ENCODE measurements at places on chromosomes 3 and 15.

DNA sequence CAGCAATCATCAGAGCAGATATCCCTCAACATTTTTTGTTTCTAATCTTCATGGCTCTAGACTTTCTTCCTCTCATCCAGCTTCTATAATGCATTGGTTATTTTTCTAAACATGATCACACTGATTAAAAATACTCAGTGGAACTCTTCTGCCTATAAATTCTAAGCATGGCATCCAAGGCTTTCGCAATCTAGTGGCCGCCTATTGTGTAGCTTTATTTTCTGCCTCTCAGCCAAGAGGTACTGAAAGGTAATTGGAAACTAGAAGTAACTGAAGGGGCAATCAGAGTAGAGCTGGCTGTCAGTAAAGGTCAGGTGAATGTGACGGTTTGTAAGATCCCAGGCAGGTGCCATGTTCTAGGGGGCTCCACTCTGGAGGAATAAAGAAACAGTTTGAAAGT lies 33.4 kb downstream of the OXSM start:
- H3K36me3 ChIP-seq, result no peaks in the 10 kb centered on the region
- H3K4me3 ChIP-seq, result no peak overlapping the region
- no peak overlapping the region for H3K27ac ChIP-seq
- no peaks in the 10 kb centered on the region for H3K27me3 ChIP-seq

DNA sequence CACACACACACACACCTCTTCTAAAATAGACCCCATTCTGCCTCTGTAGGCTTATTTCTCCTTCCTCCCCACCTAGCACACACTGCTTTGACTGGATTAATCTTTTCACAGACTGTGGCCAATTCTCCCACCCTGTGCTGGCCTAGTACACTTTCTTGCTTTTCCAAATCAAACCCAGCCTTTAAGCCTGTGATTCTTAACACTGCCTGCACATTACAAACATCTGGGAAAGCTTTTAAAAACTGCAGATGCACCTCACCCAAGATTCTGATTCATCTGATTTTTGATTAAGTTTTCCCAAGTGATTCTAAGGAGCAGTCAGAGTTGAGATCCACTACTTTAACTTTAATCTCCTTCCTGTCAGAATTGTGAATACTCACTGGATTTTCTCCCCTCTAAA lies 12.8 kb downstream of the CSNK1G1 start:
- no peak overlapping the region for H3K4me3 ChIP-seq
- H3K27me3 ChIP-seq, result no peaks in the 10 kb centered on the region
- H3K4me1 ChIP-seq, result no peaks in the 10 kb centered on the region
- DNase-seq, result no peak
- no peak overlapping the region for H3K27ac ChIP-seq

DNA sequence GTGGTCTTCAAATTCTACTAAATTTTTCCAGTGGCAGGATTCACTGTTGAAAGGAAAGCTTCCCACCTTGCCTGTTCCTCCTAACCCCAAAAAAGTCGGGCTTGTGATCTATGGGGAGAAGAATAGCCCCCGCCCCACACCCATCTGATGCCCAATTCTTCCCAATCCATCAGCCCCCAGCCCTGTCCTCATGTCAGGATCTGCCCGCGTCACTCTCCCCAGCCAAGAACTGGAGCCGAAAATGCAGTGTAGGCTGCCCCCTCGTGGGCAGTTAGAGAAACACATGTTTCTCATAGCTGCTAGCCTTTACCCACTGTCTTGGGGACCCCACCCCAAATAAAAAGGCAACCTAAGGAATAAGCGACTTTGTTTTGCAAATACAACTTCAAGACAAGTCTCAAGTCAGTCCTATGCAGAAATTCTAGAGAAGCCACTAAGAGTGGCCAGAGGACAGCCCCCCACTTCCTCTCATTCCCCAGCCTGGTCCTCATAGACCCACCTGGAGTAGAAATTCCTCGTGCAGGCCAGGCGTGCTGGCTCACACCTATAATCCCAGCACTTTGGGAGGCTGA lies 13.0 kb upstream of the CSK start:
- H3K36me3 ChIP-seq, result no peaks in the 10 kb centered on the region
- no peaks in the 10 kb centered on the region for H3K27me3 ChIP-seq
- no peak overlapping the region for H3K27ac ChIP-seq
- no peak for DNase-seq

GRCh38 chr3:25427155-25427554 lies 908 bp upstream of the RARB start:
- no peak overlapping the region for H3K27ac ChIP-seq
- no peaks in the 10 kb centered on the region for H3K36me3 ChIP-seq
- DNase-seq, result no peak
- peaks cover 11% of the 10 kb centered on the region for H3K4me1 ChIP-seq
- no peak overlapping the region for H3K4me3 ChIP-seq

DNA sequence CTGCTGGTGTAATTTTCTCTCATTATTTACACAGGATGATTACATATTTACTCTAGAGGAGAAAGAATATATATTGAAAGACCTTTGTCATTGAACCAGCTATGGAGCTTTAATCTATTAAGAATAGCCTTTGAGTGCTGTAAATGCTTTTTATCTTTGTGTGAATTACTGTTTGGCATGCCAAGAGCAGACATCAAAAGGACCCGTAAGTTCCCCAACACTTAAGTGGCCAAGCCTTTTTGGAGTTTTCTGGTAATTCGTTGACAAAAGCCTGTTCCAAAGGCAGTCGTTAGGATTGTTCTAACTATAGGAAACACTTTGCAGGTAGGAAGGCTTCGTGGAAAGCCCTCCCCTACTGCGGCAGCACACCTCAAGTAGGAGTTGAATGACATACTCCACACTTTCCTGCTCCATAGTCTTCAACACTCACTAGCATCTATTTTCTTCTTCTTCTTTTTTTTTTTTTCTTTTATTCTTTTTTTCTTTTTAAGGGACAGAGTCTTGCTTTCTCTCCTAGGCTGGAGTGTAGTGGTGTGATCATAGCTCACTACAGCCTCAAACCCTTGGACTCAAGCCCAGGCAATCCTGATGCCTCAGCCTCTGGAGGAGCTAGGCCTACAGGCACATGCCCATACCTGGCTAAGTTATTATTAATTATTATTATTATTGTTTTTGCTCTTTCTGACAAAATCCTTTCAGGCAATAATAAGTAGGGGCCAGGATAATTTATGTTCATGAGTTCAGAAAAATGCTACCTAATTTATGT lies 98.6 kb downstream of the SUCNR1 start:
- no peak overlapping the region for H3K27ac ChIP-seq
- no peaks in the 10 kb centered on the region for H3K36me3 ChIP-seq
- no peak for DNase-seq
- H3K4me3 ChIP-seq, result no peak overlapping the region
- H3K27me3 ChIP-seq, result no peaks in the 10 kb centered on the region

- H3K4me1 ChIP-seq, result peaks cover 3% of the 10 kb centered on the region
- DNase-seq, result no peak
- no peak overlapping the region for H3K4me3 ChIP-seq
- no peaks in the 10 kb centered on the region for H3K27me3 ChIP-seq
- H3K36me3 ChIP-seq, result no peaks in the 10 kb centered on the region
Measured at GRCh38 chr15:100247228-100248225, 94.2 kb downstream of the ADAMTS17 start.

DNA sequence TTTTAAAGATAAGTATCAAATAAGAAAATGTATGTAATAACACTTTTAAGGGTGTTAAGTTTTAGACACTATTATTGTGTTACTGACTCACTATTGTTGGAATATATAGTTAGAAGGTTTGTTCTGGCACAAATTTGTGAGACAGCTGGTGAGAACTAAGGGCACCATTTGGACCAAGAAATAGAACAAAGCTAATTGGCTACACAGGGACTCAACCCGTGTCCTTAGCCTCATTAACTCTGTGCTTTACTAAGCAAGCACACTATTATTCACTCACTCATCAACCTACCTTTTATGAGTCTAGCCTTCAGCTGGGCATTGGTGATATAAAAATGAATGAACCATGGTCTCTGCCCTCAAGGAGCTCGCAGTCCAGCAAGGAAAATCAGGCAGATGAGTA lies 4.1 kb upstream of the UNC13C start:
- no peak for DNase-seq
- H3K4me1 ChIP-seq, result no peaks in the 10 kb centered on the region
- no peak overlapping the region for H3K27ac ChIP-seq
- no peak overlapping the region for H3K4me3 ChIP-seq
- peaks cover 2% of the 10 kb centered on the region for H3K27me3 ChIP-seq
- no peaks in the 10 kb centered on the region for H3K36me3 ChIP-seq

DNA sequence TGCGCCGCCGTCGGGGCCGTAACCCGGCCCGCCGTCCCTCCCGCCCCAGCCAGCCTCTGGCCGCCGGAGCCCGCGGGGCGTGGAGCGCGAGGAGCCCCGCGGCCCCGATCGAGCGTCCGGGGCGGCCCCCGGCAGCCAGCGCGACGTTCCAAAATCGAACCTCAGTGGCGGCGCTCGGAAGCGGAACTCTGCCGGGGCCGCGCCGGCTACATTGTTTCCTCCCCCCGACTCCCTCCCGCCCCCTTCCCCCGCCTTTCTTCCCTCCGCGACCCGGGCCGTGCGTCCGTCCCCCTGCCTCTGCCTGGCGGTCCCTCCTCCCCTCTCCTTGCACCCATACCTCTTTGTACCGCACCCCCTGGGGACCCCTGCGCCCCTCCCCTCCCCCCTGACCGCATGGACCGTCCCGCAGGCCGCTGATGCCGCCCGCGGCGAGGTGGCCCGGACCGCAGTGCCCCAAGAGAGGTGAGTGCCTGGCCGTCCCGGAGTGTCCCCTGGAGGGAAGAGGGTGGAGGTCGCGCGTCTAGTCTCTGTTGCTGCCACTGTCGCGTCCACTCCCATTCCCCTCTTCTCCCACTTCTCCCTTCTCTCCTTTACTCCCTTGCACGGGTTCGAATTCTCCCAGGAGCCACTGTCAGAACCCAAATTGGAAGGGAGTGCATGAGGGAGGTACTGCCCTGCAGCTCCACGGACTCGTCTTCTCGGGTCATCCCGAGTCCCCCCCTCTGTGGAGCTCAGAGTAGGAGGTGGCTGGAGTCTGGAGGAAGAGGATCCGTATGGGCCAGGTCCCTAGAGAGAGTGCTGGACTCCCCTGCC lies 585 bp downstream of the CSK start:
- no peak for DNase-seq
- peaks cover 3% of the 10 kb centered on the region for H3K4me1 ChIP-seq
- no peaks in the 10 kb centered on the region for H3K36me3 ChIP-seq
- no peaks in the 10 kb centered on the region for H3K27me3 ChIP-seq
- no peak overlapping the region for H3K27ac ChIP-seq

All from iPS DF 6.9 (cell line).